ENCODE measurements at places on chromosomes 7 and 10. TPM values are rescaled to one million over a fixed set of nuclear protein-coding genes. Genes with fewer than 3 reads are reported as not detected.

The ZCWPW1 gene
- total RNA-seq, result 1.1 TPM

DNA sequence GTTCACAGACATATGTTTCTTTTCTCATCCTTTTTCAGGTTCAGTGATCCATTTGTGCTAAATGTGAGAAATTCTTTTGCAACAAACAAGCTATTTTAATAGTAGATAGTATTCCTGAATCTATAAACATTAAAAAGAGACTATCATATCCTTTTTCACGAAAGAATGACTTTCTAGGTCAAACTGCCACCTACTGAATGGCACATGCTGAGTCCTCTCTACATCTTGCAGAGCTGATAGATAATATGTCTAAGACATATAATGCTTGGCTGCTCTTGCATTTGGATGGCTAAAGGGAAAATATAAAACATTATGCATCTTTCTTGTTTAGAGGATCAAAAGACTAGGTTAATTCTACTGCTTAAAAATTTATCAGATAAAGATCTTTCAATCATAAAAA, 114.1 kb upstream of the SLC26A5 start:
- no peak for DNase-seq

DNA sequence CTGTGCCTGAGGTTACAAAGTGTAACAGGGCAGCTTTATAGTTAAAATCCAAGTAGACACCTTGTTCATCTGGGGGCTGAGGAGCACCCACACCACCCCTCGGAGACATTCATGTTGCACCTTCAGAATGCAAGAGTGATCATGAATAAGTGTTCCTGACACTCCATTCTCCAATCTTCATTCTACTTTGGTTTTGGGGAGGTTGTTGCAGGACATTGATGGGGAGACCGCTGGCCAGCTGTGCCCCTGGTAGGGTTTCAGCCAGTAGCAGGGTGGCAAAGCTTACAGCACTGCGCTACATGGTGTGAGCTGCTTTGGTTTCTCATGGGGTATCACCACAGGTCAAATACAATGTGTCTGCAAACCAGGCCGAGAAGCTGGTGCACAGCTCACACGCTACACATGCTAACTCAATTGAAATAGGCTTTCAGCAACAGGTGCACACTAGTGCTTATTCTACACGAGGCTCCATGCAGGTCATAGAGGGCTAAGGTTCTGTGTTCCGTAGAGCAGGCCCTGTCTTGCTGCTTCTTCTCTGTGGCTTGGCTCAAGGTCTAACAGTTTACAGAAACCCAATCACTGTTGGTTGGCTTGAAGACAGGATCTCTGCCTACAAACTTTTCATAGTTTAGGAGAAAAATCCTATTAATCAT, 317.4 kb upstream of the ZNF32 start:
- no peak for DNase-seq

The TBATA gene
- total RNA-seq, result not detected

DNA sequence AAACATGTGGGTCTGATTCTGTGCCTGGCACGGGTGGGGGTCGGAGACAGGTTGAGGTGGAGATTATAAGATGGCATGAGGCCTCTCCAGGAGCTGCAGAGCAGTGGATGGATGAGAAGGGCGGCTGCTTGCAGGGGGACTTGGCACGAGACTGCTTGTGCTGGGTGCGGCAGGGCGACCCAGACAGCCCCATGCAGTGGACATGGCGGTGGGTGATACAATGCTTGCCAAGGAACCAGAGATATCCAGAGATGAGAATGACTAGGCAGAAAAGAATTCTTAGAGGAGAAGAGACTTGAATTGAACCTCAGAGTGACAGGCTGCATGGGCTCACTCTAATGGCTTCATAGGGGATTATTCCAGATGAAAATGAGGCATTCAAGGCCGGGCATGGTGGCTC, 145.4 kb downstream of the NEURL1 start:
- DNase-seq, result no peak

- peak; percentile 17 for DNase-seq
Measured at GRCh38 chr10:71268247-71268691, 50.8 kb upstream of the SLC29A3 start.

The LIPF gene
- not detected for total RNA-seq

The EEPD1 gene
- 0.93 TPM for total RNA-seq

The PTN gene
- 0.23 TPM for total RNA-seq

The DRGX gene
- 17.8 TPM for total RNA-seq

- DNase-seq, result no peak
Measured at GRCh38 chr10:79588800-79589199, 21.9 kb upstream of the SFTPA1 start.

GRCh38 chr7:14507617-14508016, 394.9 kb downstream of the DGKB start:
- DNase-seq, result peak; percentile 12

The ZNF746 gene
- total RNA-seq, result 13.3 TPM

- no peak for DNase-seq
Measured at GRCh38 chr10:77301305-77301730, 336.3 kb downstream of the KCNMA1 start.

- no peak for DNase-seq
Measured at GRCh38 chr10:125802739-125803138, 20.3 kb downstream of the UROS start.

- DNase-seq, result peak; percentile 48
Measured at GRCh38 chr7:47581438-47581803, 490 bp downstream of the TNS3 start.

DNA sequence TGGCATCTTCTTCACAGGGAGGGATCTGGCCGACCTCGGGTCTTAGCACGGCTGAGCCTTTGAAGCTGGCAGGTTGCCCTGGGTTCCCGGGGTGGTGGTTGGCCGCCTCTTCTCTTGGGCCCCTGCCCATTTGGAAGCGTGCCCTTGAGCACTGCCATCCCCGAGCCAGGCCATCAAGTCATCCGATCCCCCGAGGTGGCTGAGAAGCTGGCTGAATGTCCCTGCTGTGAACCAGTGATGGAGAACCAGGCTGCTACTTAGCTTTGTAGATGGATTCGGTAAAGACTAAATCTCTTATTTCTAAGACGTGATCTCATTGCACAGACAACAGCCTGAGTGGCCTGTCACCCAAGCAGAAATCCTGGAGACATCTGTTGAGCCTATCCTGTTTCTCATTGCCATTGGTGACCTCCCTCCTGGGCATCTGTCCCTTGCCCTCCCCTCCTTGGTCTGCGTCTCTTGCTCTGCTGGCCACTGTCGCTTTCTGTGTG, 74.3 kb downstream of the GRK5 start:
- DNase-seq, result peak; percentile 70

The ANKRD30A gene
- total RNA-seq, result not detected

GRCh38 chr10:12097791-12098190, 29.0 kb downstream of the DHTKD1 start:
- DNase-seq, result no peak

GRCh38 chr7:81604808-81605174, 165.1 kb downstream of the HGF start:
- peak; percentile 17 for DNase-seq

DNA sequence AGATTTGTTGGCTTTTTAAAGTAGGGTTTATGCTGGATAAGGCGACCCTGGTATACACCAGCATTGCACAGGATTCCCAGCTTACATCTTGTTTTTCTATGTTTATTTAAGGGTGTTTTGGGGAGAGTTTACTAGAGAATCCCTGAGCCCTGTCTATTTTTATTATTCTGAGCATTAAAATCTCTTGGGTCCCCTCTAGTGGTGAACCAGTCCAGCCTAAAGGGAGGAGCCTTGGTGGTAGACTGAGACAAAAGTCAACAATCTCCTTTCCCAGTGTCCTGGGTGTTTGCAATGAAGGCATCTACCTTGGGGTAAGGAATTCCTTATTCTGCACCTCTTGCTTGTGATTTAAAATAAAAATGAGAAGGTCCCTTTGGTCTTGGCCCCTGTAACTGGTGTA, 38.2 kb downstream of the ANTXRL start:
- no peak for DNase-seq

The MMS19 gene
- total RNA-seq, result 77.3 TPM

- peak; percentile 76 for DNase-seq
Measured at GRCh38 chr7:129831424-129832058, 121.2 kb downstream of the UBE2H start.

GRCh38 chr10:61944410-61945147, 43.1 kb downstream of the ARID5B start:
- DNase-seq, result no peak

DNA sequence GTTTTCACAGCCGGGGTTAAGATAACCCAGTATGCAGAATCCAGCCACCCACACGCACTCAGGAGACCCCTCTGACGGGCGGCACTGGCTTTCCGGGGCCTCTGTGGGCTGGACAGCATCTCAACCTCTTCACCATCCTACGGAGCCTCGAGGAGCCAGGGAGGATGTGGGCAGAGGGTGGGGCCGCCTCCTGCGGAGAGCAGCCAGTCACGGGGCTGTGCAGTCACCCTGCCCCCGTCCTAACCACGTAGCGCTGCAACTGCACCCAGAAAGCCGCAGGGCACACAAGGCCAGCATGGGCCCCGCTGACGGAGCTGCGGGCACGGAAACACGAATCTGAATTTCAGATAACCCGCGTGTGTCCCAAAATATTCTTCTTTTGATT, 270.3 kb downstream of the ELFN1 start:
- peak; percentile 24 for DNase-seq

- no peak for DNase-seq
Measured at GRCh38 chr10:71761105-71761511, 12.2 kb downstream of the VSIR start.

DNA sequence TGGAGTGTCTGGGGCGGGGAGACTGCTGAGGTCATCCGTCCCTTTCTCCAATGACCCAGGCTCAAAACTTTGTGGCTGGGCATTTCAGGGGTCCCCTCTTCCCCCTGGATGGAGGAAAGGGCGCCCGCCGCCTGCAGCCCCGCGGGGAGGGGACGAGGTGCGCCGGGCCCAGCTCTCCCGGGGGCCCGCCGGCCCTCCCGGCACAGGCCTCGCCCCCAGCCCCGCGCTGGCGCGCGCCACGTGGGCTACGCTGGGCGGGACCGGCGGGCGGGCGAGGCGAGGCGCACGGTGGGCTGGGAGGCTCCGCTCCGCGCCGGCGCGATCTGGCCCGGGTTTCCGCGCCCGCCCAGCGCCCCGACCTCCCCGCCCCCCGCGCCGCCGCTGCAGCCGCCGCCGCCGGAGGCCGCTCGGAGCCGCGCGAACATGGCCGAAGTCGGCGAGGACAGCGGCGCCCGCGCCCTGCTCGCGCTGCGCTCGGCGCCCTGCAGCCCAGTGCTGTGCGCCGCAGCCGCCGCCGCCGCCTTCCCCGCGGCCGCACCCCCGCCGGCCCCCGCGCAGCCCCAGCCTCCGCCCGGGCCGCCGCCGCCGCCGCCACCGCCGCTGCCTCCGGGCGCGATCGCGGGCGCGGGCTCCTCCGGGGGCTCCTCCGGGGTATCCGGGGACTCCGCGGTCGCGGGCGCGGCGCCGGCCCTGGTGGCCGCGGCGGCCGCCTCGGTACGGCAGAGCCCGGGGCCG, at the start of gene FOXK1:
FOXK1 (plus strand) TSS at position 410 of the 735 bp plus-strand sequence; CDS start at position 424, 14 bp downstream.
- peak; percentile 79 for DNase-seq

- no peak for DNase-seq
Measured at GRCh38 chr7:109020251-109020650, 450.6 kb downstream of the DNAJB9 start.

DNA sequence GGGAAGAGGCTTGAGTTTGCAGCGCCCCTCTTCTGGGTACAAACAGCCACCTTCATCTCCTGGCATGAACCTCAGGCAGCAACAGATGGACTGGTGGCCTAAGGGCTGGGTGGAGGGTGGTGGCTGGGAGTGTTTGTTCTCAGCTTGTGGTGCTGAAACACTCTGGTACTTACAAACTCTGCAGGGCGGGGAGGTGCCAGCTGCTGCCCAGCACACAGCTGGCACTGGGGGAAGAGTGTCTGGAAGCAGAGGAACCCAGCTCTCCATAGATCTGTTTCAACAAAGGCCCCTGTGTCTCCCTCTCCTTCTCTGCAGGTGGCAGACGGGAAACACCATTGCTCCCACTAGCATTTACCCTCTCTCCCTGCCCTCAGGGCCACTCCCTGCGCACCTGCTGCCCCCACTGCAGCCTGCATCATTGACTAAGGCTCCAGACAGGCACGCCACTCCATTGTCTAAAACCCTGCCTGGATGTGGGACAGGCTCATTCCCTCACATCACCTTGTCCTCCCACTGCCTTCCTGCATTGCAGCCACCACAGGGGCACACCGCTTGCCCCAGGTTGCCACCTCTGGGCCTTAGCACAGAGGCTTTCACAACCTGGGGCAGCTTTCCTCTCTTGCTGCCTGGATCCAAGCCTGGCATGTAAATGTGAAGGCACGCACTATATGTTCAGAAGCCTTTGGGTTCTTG, 6.5 kb downstream of the ARHGAP22 start:
- DNase-seq, result no peak

- DNase-seq, result peak; percentile 1
Measured at GRCh38 chr7:64883113-64883905, 19.8 kb upstream of the ZNF273 start.

DNA sequence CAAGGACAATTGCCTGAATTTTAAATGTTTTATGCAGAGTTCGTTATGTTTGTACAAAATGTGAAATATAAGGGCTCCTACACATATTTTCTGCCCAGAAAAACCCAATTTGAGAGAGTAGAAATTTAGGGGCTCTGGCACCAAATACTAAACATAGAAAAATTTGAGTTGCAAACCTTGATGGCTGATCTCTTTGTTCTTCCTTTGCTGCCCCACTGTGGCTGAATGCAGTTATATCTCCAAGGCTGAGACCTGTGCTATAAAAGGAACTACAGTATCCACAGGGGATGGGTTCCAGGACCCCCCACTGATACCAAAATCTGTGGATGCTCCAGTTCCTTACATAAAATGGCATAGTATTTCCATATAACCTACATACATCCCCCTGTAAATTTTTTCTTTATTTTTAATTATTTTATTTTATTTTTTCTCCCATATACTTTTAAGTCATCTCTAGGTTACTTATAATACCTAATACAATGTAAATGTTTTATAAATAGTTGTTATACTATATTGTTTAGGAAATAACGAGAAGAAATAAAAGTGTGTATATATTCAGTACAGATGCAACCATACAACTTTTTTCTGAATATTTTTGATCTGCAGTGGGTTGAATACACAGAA, 22.5 kb downstream of the CFAP43 start:
- DNase-seq, result peak; percentile 65

- DNase-seq, result peak; percentile 43
Measured at GRCh38 chr10:54985732-54986131, 184.7 kb upstream of the PCDH15 start.

The CALCR gene
- total RNA-seq, result 1.9 TPM

- DNase-seq, result no peak
Measured at GRCh38 chr7:22884911-22885788, 62.5 kb upstream of the TOMM7 start.

- DNase-seq, result peak; percentile 15
Measured at GRCh38 chr10:95818668-95819067, 62.7 kb downstream of the ENTPD1 start.

DNA sequence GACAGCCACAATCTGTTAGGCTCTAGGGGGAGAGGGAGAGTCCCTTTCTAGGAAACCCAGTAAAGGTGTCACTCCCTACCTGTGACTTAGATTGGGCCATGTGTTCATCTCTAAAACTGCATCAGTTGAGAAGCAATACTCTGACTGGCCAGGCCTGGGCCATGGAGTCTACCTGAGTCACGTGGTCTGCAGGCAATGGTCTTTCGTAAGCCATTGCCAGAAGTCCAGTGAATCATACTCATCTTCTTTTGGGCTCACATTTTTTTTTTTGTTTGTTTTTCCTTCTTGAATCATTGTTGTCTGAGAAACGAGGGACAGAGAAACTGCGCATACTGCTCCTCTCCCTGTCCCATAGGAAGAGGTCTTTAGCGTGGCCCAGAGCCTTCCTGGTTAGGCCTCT, 215.6 kb downstream of the CCSER2 start:
- DNase-seq, result no peak
